ENCODE measurements at places on chromosomes 12 and 14.

- DNase-seq: no peak
Measured at GRCh38 chr12:57770734-57771133, 1.2 kb downstream of the METTL1 start.

- no peak for DNase-seq
Measured at GRCh38 chr14:54251356-54251755, 145.5 kb upstream of the CDKN3 start.

DNA sequence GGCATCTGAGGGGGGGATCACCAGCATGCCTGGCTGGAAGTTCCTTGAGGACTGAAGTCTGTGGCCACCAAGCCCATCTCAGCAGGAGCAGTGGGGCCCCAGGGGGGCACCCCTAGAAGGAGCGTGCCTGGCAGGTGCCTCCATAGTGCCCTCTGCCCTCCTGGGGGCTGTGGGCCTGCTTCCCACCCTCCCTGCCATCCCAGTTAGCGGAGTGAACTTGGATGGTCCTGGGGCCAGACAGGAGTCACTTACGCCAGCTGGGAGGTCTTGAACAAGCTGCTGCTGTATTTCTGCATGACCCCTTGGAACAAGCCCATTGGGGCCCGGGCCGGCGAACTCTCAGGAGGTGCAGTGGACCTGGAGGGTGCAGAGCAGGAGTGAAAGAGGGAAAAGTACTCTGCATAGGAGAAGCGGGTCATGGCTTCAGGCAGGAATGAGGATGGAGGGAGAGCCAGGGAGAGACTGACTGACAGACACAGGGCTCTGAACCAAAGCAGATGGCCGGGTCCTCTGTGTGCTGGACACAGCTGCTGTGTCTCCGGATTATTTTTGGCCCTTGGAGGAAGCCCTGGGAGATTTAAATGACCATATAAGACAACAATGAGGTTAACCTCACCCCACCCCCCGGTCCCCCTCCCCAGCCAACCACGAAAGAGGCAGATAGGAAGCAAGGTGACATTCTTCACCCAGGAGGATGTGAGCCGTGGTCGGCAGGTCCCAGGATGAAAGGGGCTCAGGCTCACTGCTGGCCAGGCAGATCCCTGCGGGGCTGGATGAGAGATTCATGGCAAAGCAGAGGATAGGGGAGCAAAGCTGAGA is 19.6 kb downstream of the ASB2 start:
- peak; percentile 42 for DNase-seq

DNA sequence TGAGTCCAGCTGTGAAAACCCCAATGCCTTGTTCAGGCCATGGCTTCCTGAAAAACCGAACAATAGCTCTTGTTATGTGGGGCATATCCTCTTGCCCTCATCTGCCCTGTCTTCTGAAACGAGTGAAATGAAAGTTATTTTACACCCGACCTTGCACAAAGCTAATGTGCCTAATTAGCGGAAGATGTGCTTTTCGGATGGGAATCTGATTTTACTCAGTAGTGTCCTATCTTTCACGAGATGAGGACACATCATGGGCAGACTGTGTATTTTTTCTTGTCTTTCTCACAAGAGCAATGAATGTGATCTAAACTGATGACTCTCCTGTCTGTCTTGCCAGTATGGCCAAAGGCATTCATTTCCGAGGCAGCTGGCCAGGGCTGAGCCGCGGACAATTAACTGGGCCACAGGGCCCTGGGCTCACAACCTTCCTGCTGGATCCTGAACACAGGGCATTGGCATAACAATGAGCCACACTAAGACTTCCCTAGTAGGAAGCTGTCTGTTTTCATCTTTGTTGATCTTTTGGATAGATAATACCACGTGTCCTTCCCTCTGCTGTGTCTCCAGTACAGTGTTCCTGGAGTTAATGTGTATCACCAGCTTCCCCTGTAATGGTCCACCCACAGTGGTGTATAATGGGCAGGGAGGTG is 86.0 kb upstream of the HIF1A start:
- DNase-seq: no peak

DNA sequence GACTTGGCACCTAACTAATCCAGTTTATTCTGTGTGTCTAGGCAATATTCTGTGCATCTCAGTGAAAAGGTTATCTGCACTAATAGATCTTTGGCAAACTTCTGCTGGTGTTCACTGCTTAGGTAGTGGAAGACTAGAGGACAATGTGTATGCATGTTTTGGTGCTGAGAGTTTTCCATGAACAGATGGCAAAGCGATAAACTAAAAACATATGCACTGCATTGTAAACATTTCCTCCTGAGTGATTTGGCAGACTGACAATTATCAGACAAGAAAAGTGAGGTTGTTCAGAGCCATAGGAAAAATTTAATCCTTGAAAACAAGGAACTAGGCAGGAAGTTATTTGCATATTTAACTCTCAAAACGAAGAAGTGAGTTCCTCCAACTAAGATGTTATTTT is 400.4 kb downstream of the ATP23 start:
- no peak for DNase-seq

GRCh38 chr12:10968765-10969456 is 17.8 kb downstream of the TAS2R50 start:
- DNase-seq: no peak

- no peak for DNase-seq
Measured at GRCh38 chr12:52227606-52228166, 5.4 kb upstream of the KRT7 start.

DNA sequence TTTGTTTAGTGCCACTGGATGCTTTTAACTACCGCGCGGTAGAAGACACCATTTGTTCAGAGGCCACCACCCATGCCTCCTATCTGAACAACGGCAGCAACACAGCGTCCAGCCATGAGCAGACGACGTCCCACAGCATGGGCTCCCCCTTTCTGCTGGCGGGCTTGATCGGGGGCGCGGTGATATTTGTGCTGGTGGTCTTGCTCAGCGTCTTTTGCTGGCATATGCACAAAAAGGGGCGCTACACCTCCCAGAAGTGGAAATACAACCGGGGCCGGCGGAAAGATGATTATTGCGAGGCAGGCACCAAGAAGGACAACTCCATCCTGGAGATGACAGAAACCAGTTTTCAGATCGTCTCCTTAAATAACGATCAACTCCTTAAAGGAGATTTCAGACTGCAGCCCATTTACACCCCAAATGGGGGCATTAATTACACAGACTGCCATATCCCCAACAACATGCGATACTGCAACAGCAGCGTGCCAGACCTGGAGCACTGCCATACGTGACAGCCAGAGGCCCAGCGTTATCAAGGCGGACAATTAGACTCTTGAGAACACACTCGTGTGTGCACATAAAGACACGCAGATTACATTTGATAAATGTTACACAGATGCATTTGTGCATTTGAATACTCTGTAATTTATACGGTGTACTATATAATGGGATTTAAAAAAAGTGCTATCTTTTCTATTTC is 93.2 kb downstream of the FLRT2 start:
- DNase-seq: no peak

- no peak for DNase-seq
Measured at GRCh38 chr12:106633451-106633823, 50.6 kb downstream of the RFX4 start.

- no peak for DNase-seq
Measured at GRCh38 chr12:18145924-18146323, 55.9 kb upstream of the RERGL start.

DNA sequence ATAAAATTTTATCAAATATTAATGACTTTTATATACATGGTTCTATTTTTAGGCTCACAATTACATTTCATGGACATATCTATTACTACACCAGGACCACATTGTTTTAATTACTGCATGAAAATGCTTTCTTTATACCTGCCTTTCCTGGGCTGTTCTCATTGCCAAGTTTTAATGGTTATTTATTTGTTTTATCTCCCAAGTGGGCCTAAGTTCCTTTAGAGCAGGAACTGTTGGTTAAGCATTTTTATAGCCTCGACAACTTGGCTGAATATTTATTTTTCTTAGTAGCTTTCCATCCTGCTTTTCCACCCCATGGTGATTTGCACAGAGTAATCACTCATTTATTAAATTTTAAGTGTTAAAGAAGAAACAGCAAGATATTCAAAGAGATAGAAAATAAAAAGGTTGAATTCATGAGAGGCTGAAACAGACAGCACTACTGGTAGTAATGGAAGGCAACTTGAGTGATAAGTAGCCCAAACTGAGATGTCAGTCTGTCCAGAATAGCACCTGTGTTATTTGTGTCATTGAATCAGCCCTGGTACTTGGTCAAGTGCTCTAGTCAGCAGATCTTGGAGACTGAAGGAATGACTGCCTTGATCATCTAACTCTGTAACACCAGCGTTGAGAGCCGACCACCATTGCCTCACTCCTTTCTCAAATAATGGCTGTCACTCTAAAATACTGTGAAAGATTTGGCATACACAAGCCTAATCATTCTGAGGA is 119.1 kb upstream of the EGLN3 start:
- DNase-seq: no peak
